ENCODE measurements at places on chromosomes 12 and 14.
A peak's percentile ranks its signal among the peaks of the same experiment; 100 is the strongest.

- DNase-seq, result no peak
Observed at GRCh38 chr14:95052016-95052585, 105.2 kb downstream of the DICER1 start.

- DNase-seq, result no peak
Observed at GRCh38 chr12:4956054-4956453, 46.3 kb downstream of the KCNA1 start.

- no peak for DNase-seq
Observed at GRCh38 chr12:22530-23201, 43.9 kb upstream of the IQSEC3 start.

DNA sequence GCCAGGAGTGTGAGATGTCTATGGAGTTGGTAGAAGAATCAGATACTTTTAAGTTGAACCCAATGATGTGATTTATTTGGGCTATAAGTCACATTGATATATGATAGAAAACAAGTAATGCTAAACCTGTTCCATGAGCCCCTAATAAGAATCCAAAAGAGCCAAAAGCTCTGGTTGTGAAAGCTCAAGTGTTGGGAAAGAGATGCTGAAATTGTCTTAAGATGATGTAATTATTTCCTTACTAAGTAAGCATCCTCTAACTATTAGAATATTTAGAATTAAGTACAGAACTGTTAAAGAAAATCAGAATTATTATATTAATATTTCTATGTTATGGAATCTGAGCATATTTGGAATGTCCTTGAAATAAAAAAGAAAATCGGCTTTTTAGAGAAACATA is 17.6 kb upstream of the SLC2A13 start:
- DNase-seq, result no peak

DNA sequence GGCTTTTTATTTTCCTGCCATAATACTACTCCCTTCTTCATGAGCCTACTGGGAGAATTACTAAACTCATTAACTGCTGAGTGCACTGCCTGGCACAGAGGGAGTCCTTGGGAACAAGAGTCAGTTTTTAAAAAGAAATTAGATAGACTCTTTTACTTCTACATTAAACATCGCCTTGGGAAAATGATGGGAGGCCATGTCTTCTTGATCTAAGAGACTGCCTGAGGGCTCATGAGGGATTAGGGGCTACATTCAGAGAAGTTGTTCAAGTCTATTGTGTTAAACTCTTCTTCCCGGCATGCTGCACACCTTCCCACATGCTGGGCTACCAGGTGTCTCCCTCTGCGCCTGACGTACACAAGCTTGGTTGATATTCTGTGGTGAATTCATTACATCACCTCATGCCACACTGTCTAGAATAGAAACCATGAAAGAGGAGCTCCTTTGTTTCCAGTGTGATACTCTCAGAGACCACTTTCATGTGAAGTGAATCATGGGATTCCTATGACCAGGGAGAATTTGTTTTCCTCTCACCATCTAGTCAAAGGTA is 1422.3 kb downstream of the AACS start:
- no peak for DNase-seq

DNA sequence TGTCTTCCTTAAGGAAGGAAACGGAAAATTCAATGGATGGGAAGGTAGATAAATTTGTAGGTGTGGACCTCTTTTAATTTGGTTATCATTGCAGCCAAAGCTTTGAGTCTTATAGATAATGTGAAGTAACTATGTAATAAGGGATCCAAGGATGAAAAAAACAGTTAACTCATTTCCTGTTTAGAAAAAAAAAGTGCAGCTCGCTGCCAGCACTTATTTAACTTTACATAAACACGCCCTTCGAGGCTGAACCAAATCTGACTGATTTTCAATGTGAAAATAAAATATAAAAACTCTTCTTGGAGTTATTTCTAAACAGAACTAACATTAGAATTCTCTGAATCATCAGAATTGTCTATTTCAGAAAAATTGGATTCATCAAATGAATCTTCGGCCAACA is 7.0 kb downstream of the NUBPL start:
- no peak for DNase-seq

DNA sequence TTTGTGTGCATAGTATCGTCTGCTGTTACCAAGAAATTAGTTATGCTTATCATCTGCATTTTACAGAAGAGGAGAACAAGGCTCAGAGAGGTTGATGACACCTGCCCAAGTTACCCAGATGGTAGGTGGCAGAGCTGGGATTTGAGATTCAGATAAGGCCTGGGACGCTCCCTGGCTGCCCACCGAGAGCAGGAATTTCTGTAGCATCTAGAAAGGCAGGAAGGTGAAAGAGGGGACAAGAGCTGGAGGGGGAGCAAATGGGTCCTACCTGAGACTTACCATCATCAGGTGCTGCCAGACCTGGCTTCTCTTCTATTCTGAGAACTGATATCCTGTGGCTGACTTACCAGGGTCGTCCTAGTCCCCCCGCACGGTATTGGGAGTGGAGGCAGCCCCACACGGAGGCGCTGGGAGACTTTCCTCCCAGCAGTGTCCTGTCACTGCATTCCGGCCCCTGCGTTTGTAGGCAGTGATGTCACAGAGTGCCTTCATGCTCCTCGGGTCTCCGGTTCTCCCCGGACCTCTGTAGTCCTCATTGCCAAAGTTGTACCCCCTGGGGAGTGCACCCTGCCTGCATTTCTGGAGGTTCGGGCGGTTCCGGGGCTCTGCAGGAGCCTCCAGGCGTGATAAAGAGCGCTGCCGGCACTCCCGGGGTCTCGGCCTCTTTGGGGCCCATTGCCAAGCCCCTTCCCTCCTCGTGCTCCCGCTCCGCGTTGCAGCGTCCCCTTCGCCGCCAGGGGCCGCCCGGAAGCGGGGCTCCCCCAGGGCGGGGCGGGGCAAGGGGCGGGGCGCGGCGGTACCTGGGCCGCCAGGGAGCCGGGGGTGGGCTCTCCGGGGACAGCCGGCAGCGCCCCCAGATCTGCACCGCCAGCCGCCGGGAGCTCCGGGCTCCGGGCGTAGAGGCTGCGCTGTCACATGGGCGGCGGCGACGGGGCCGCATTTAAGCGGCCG is at the start of gene CABP1:
TSS of gene CABP1 (plus strand) at position 856 of the 951 bp plus-strand sequence. CDS start at position 916, 60 bp downstream.
- DNase-seq, result peak; percentile 46
